ENCODE measurements at places on chromosomes 2 and 18.

- DNase-seq, result no peak
Measured at GRCh38 chr18:74980669-74981068, 228.3 kb downstream of the PTGR3 start.

DNA sequence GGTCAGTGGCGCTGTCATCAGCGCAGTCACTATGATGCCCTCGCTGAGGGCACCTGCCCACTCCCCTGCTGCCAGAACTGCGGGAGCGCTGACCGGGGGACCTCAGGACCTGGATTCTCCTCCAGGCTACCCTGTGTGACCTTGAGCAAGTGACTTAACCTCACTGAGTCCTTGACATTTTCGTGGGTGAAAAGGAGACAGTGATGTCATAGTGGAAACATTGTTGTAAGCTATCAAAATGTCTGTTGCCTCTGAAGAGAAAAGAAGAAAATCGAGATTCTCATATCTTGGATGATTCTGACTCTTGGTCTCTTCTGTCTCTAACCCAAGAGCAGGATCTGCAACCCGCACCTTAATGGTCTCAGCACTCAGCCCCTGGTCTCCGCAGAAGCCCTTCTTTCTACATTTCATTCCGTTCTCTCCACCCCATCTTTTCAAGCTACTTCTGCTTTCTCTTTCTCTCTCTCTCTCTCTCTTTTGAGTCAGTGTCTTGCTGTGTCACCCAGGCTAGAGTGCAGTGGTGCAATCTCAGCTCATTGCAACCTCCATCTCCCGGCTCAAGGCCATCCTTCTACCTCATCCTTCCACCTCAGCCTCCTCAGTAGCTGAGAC is 978 bp upstream of the TUBA4A start:
- no peak for DNase-seq

GRCh38 chr2:20208476-20208859 is 16.5 kb downstream of the SDC1 start:
- DNase-seq, result no peak

DNA sequence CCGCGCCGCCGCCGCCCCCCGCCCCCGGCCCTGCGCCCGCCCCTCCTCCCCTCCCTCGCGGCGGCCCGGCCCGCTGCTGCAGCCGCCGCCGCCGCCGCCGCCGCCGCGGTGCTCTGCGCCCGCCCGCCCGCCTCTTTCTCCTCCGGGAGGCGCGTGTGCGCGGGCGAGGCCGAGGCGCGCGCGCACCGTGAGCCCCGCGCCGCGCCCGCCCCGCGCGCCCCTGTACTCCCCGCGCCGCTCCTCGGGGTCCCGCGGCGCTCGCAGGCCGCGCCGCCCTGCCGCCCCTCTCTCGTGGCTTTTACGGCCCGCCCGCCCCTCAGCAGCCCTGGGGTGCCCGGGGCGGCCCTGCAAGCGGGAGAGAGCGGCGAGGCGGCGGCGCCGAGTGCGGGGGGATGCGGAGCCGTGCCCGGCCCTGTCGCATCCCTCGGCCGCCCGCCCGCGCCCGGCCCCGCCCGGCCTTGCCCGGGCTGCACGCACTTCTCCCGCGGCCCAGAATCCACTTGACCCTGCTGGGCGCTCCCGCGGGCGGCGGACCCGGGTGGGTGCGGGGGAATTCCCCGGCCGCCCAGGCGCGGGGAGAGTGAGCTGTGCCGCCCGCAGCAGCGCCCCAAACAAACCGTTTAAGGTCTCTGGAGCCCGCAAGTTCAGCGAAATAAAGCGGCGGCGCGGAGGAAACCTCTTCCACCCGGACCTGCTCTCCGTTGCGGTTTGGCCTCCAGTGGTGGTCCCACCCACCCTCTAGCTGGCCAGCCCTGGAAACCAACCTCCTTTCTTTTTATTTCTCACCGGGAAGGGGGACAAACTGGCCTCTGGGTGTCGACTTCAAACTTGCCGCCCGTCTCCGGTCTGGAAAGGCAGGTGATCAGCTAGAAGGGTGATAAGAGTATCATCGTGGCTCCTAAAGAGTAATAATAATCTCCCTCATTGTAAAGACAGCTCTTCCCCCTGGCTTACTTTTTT is 37.4 kb downstream of the AFF3 start:
- no peak for DNase-seq

GRCh38 chr2:130913891-130914290 is 77.2 kb downstream of the ARHGEF4 start:
- no peak for DNase-seq

GRCh38 chr2:117856415-117857210 is 42.1 kb downstream of the DDX18 start:
- no peak for DNase-seq

DNA sequence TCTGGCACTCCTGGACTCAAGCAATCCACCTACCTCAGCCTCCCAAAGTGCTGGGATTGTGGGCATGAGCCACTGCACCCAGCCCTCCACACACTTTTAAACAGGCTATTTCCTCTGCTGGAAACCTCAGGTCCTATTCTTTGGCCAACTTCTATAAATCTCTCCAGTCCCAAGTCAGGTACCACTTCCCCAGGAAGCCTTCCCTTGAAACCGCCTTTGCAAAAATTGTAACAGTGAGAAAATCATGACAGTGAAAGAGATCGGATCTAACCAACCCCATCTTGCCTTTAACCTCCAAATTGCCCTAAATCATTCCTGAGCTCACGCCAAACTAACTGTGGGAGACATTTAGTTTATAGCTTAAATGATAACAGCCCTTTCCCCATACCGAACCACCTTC is 67.3 kb upstream of the CABLES1 start:
- no peak for DNase-seq

- DNase-seq, result no peak
Measured at GRCh38 chr2:47064106-47064505, 91.0 kb downstream of the STPG4 start.

GRCh38 chr2:160224060-160224459 is 24.0 kb upstream of the ITGB6 start:
- no peak for DNase-seq

- DNase-seq, result no peak
Measured at GRCh38 chr18:64710105-64710861, 561.4 kb upstream of the LINC00305 start.

- no peak for DNase-seq
Measured at GRCh38 chr18:23981369-23981980, 33.1 kb upstream of the TTC39C start.

- DNase-seq, result no peak
Measured at GRCh38 chr2:35932276-35932963, 423.2 kb upstream of the CRIM1 start.

DNA sequence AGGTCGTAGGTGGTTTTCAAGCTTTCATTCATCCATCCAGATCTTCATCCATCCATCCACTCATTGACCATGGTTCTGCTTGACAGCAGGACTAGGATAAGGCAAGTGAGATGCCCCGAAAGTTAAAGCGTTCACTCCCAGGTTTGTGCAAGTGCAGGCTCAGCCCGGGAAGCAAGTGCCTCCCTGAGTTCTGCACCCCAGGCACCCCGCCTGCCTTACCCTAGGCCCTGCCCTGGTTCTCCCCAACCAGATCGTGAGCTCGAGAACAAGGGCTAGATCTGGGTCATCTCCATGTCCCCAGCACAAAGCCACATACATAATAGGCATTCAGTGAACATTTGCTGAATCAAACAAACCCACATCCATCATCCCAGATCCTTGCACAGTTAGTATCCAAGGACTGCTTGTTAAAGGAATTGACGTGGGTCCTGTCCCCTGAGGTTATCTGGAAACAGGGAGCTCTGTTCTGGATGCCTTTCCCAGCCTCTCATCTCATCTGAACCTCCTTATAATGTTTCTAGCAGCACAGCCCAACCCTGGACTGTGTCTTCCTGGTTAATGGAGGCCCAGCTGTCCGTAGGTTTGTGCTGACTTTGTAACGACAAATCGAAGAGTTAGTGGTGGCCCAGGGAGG is 116.1 kb upstream of the GPC1 start:
- no peak for DNase-seq

GRCh38 chr2:31729065-31729439 is 148.3 kb upstream of the SRD5A2 start:
- no peak for DNase-seq

- DNase-seq, result peak; percentile 72
Measured at GRCh38 chr2:55049043-55049820, 1.0 kb downstream of the RTN4 start.

DNA sequence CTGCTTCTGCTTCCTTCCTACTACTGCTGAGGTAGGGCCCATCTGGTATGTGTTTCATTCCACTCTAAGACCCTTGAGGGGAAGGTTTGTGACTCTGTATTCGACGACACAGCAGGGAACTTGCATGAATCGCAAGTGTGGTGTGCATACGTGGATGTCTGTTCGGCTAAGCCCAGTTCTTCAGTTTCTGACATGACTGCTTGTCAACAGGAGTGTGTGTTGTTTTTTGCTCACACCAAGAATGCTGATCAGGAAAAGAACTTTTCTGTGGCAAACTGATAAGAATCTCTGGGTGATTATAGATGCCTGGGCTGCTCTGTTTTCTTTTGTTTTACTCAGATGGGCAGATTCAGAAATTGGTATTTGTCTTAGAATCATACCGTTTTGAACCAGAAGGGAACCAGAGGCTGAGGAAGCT is 22.0 kb downstream of the TNFRSF11A start:
- no peak for DNase-seq

- DNase-seq, result peak; percentile 8
Measured at GRCh38 chr18:49597157-49597931, 35.5 kb downstream of the LIPG start.

- no peak for DNase-seq
Measured at GRCh38 chr2:207487650-207488311, 42.0 kb upstream of the CREB1 start.

GRCh38 chr2:46096260-46096659 is 200.9 kb upstream of the EPAS1 start:
- DNase-seq, result no peak

DNA sequence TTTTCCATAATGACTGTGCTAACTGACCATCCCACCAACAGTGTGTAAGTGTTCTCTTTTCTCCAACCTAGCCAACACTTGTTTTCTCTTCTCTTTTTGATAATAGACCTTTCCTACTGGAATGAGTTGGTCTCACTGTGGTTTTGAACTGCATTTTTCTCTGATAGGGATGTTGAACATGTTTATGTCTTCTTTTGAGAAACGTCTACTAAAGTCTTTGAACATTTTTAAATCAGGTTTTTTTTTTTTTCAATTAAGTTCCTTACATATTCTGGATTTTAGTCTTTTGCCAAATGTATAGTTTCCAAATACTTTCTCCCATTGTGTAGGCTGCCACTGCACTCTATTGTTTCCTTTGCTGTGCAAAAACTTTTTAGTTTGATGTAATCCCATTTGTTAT is 405.5 kb upstream of the FIGN start:
- DNase-seq, result no peak

- no peak for DNase-seq
Measured at GRCh38 chr2:224565452-224566035, 19.6 kb downstream of the CUL3 start.

- no peak for DNase-seq
Measured at GRCh38 chr2:73333564-73333963, 40.2 kb upstream of the EGR4 start.

DNA sequence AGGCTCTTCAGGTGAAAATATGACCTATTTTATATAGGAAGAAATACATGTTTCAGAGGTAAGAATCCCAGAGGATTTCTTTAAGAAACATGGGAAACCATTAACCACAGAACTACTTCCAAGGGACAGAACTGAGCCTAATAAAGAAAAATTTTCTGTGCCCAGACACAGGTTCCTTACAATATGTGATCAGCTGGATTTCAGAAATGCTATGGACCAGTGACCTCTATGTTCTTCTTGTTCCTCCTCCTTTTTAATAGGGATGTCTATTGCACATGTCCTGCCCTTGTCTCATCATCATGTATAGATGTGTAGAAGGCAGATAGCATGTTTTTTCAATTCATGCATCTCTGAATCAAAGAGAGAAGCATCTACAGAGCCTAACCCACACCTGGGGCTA is 836.6 kb downstream of the RNF144A start:
- DNase-seq, result no peak

- DNase-seq, result no peak
Measured at GRCh38 chr2:217357886-217358620, 498.2 kb upstream of the TNP1 start.

Data from NCI-H1436 (cell line).